ENCODE measurements at places on chromosomes 1 and 21. TPM values are rescaled to one million over a fixed set of nuclear protein-coding genes. Genes with fewer than 3 reads are reported as not detected.

Gene SH2D2A
- polyA plus RNA-seq = 0.96 TPM

Gene IFNLR1
- polyA plus RNA-seq = 0.51 TPM

Gene LCE1B
- polyA plus RNA-seq = not detected

Gene CCDC17
- 0.62 TPM for polyA plus RNA-seq

Gene MYBPH
- not detected for polyA plus RNA-seq

Gene RHEX
- 0.22 TPM for polyA plus RNA-seq

DNA sequence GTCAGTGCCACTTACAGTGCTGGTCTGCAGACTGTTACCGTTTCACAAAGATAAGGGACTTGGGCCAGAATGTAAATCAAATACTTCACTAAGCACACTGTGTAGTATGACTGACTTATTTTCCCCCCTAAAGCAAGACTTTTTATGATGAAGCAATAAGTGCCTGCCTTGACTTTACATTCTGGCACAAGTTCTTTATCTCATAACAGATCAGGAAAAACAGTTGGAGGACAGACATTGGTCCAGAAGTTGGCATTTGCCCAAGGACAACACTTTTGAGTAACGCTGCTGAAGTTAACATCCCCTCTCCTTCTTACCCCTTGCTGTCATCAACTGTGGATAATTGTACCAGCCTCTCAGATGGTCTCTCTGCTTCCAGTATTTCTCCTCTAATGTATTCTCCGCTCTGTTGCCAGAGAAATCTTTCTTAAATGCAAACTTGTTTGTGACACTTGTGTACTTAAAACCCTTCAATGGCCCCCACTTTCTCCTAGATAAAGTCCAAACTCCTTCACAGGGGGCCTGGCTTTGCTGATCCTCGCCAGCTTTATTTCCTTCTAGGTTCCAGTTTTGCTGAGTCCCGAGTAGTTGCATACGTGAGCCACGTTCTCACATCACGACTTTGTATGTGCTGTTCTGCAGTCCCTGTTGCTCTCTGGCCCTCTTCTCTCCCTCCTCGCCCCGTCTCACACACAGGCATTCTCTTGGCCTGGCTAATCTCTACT, 45.7 kb downstream of the S1PR1 start:
- DNase-seq = no peak

DNA sequence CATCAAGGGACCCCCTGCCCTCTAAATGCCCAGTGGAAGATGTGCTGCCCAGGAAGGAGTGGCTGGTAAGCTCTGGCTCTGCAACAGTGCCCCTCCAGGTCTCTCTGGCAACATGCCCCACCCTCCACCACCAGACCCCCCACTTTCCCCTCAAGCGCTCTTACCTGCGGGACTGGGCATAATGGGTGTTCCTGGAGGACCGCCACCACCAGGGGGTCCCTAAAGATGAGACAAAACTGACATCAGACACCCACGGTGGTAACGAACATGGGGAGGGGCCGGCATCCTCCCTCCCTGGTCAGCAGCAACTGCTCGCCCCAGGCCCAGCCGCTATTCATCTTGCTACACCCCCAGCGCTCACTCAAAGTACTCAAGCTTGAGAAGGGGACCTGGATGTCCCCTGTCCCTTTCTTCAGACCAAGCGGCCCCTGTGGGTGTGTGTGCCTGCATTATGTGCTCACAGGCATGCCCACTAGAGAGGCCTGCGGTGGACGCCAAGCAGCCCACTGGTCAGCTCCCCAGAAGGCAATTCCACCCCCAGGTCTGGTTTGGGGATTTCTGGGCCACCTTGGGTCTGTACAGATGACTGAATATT, 40.9 kb downstream of the MRPL37 start:
- no peak for DNase-seq

GRCh38 chr1:70707214-70707613, 296.1 kb downstream of the CTH start:
- DNase-seq = no peak

DNA sequence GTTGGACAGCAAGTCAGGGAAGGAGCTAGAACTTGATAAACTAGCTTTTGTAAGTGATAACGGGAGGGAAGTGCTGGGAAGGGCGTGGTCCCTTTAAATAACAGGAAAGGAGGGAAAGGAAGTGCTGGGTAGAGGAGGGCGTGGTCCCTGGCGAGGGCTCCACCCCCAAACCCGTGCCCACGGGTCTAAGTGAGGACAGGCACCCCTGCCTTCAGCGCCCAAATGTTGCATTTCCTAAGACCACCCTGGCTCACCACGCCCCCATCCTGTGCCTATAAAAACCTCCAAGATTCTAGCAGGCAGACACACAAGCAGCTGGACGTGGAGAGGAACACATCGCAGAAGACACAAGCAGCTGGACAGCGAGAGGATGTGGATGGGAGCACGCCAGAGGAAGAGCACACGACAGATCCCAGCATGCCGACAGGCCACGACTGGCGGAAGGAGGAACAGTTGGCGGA, 58.5 kb downstream of the PALMD start:
- DNase-seq = no peak

GRCh38 chr1:68815632-68816031, 318.8 kb upstream of the DEPDC1 start:
- DNase-seq = no peak

DNA sequence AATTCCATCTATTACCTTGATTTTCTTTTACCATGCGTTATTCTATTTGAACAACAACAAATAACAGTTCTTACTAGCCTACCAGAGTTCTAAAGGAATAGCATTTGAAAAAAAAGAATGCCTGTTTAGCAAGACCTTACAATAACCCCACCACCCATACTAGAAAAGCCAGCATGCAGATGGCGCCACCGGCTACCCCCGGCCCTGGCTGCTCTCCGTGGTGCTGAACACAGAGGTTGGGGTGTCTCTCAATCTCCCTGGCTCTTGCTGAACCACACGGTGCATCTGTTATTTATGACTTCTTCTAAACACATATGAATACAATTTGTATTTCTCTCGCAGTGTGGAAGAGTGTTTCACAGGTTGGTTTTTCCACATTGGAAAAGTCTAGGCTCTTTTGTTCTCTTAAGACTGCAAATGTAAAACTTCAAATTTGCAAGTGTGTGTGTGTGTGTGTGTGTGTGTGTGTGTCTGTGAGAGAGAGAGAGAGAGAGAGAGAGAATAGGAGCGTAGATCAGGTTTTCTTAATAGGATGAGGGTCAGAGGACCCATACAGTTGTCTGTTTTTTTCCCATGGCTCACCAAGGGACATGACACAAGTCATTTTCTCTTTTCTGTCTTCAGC, 13.6 kb downstream of the GRIK3 start:
- DNase-seq = no peak

GRCh38 chr1:86788300-86789206, 84.2 kb downstream of the SH3GLB1 start:
- no peak for DNase-seq

DNA sequence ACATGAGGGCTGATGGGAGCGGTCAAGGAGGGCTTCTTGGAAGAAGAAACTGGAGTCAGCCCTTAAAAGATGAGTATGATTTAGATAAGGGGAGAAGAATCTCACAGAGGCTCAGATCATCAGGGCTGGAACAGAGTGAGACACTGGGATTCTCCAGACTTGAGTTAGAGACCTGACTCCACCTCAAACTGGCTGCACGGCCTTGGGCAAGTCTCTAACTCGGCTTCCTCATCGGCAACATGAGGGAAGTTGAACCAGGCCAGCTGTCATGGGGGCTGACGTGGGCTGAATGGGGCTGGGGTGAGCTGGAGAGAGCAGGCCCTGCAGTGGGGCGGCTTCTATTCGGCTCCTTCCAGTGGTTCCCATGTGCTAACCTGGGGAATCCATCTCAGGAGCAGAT, 2.5 kb downstream of the C1QC start:
- DNase-seq = no peak

DNA sequence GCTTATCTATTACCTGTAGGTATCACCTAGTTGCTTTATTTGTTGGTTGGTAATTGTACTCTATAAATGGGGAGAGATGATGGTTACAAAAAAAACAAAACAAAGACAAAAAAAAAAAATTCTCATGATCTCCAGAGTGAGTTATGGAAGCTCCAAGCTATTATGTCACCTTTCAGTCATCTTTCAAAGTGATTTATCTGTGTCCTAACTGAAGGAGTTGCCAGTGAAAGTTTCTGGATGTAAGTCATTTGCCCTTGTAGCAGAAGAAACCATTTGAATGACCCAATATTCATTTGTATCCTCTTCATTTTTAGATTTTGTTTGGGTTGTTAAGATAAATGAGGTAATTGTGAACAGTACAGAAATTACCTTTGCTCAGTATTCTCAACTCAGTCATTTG, 3.6 kb downstream of the SLC35F3 start:
- no peak for DNase-seq

GRCh38 chr21:46562964-46563607, 41.8 kb downstream of the S100B start:
- no peak for DNase-seq

DNA sequence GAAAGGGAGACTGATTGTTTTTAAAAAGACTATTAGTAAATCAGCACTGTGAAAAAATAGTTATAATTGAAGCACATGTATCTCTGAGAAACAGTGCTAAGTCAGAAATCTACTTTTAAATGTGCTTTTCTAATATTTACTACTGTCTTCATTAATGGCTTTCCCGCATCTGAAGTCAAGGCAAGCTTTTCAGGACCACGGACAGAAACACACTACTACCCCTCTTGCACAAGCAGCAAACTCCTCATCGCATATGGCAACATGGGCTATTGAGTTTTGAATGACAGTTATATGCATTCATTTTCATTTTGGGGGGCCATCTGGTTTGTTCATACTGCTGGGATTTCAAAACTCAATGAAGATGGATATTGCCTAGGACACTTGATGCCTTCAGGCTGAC, 433.4 kb upstream of the CAMK1G start:
- DNase-seq = no peak

DNA sequence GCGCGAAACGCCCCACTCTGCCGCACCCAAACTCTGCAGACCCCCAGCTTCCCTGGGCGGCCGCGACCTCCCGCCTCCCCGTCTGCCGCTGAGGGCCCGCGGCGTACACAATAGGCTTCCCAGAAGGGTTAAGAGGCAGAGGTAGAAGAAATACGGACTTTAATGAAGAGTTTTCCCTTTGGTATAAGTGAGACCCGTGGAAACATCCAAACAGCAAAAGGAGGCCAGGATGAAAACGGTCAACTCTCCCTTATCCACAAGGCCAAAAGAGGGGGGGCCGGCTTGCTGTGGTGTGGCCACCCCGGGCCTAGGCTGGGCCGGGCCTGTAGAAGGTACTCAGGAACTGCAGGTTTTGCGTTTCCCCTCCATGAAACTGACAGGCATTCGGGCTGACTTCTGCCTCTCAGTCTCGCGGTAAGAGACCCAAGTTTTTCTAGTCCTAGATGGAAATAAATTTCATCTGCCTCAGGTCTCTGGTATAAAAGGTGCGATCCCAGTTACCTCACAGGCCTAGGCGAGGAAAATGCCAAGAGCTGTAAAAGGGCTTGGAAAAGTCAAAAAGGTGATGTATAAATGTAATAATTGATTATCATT, 671 bp upstream of the PYGO2 start:
- no peak for DNase-seq

DNA sequence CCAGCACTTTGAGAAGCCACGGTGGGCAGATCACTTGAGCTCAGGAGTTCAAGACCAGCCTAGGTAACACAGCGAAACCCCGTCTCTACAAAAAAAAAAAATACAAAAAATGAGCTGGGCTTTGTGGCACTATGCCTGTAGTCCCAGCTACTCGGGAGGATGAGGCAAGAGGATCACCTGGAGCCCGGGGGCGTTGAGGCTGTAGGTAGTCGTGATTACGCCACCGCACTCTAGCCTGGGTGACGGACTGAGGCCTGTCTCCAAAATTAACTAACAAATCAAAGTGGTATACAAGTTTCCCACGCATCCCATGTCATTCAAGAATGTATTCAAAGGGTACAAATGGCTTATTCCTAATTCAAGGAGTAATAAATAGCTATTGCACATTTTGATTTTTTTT, 2.4 kb downstream of the AUNIP start:
- no peak for DNase-seq

DNA sequence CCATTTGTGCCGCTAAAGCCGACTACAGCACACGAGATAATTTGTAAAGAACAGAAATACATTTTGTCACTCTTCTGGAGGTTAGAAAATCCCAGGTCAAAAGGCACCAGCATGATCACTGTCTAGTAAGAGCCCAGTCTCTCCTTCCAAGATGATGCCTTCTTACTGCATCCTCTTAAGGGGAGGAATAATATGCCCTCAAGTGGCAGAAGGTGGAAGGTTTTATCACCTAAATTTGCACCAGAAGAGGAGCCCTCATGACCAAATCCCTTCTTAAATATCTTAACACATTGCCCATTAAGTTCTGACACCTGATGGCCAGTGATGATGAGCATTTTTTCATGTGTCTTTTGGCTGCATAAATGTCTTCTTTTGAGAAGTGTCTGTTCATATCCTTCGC, 326.7 kb upstream of the RGS18 start:
- no peak for DNase-seq

DNA sequence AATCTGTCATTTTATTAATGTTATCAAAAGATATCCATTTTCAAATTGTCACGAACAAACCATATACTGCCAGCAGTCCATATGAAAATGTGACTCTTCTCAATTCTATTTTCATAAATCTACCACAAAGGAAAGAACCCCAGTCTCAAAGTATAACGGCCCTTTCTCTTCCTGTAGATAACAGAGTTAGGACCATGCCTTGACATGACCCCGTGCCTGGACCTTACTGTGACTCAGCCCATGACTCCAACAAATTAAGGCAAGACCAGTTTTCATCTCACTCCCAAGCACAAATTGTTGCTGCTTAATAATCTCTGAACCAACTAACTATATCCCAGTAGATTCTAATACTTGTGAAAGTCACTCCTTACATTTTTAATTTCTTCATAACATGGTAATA, 124.4 kb upstream of the NFIA start:
- no peak for DNase-seq

DNA sequence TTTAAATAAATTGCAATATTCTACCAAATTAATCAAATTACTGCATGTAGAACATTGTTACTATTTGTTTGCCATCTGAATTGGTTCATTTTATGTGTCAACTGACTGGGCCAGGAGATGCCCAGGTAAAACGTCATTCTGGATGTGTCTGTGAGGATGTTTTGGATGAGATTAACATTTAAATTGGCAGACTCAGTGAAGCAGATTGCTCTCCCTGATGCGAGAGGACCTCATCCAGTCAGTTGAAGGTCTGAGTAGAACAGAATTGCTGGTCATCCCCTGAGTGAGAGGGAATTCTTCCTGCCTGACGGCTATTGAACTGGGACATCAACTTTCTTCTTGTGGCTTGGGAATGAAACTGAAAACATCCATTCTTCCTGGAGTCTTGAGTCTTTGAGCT, 122.0 kb upstream of the GREM2 start:
- DNase-seq = no peak

DNA sequence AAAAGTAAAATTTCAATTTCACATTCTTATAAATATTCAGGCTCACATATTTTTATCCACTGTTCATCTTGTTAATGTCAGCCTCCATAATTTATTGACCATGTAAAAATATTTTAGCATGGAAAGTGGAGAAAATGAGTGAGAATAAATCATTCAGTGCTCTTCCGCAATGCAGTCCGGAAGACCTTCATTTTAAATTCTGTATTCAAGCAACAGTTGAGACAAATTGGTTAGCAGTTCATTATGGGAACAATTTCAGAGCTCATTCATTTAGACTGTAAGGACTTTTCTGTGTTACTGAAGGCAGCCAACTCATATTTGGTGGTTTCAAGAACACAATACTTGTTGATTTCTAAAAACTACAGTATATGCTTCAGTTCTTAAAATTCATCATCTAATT, 97.8 kb downstream of the TYW3 start:
- DNase-seq = no peak

All from heart right ventricle (tissue), 16 donors.